A549 (cell line): ENCODE measurements at places on chromosomes 13 and 19.
A peak's percentile ranks its signal among the peaks of the same experiment; 100 is the strongest.

DNA sequence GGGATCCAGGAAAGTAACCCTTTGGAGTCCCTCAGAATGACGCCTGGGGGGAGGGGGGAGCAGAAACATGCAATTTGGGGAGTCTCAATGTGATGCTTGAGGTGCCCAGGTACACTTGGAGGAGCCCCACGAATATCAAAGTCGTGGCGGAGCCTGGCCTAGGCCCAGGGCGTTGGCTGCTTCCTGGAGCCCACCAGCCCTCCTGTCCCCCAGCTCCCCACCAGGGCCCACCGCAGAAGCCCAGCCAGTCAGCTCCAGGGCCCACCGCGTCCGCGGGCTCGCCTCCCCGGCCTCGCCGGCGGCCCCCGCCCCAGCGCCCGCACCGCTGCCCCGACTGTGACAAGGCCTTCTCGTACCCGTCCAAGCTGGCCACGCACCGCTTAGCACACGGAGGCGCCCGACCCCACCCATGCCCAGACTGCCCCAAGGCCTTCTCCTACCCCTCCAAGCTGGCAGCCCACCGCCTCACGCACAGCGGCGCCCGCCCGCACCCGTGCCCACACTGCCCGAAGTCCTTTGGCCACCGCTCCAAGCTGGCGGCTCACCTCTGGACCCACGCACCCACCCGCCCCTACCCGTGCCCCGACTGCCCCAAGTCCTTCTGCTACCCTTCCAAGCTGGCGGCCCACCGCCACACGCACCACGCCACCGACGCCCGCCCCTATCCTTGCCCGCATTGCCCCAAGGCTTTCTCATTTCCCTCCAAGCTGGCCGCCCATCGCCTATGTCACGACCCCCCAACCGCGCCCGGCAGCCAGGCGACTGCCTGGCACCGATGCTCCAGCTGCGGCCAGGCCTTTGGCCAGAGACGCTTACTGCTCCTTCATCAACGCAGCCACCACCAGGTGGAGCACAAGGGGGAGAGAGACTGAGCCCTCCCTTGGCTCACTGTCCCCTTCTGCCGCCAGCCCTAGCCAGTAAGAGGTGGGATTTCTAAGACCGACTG lies 2.1 kb downstream of the ZNF575 start:
- peak; percentile 59 for DNase-seq

DNA sequence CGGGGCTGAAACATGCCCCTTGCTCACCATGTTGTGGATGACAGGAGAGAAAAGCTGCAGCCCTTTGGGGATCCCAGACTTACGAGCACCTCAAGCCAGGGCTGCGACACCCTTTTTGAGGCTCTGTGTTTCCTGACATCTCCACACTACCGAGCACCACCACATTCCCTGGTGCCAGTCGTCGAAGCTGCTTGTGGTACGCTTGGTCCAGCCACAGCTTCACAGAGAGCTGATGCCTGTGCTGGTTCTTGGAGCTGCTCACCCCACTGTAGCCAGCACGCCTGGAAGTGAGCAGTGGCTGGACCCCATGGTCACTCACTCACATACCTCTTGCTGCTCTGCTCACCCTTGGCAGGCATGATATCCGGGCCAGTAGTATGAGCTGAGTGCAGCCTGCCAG lies 367.5 kb downstream of the SLITRK6 start:
- DNase-seq = no peak

GRCh38 chr13:98535501-98536354 lies 41.2 kb downstream of the STK24 start:
- no peak for DNase-seq

- DNase-seq = no peak
Observed at GRCh38 chr13:46686171-46686570, 110.8 kb downstream of the ESD start.

DNA sequence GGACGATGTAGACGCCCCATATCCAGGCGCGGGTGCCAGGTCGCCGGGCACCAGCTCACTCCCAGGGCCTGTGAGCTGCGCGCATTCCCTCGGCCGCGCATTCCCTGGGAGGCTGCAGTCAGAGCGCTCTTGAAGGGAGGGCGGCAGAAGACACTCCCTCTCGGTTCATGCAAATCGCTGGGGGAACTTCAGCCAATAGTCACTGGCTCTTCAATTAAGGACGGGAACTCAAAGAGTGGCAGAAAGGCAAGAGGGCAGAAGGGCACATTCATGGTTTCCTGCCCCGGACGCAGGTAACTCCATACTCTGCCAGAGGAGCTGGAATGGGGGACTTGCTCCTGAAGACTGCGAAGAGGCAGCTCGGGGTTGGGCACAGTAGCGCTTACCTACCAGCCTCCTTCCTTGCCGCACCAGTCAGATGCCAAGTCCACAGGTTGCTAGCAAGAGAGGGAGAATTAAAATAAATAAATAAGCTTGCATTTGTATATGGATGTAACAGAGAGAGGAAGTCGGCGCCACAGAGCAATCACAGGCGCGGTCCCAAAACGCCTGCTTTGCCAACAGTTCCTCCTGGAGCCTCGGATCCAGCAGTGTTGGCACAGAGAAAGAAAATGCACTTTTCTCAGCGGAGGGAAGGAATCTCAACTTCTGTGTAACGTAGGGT lies 459 bp downstream of the PCDH20 start:
- DNase-seq = peak; percentile 7
